Pancreas (tissue), 10 donors: ENCODE measurements at places on chromosomes 16 and 17. TPM values are rescaled to one million over a fixed set of nuclear protein-coding genes. Genes with fewer than 3 reads are reported as not detected.

The SSH2 gene
- 10.1 TPM for total RNA-seq

The KRTAP4-1 gene
- total RNA-seq: not detected

The HS3ST2 gene
- total RNA-seq: 0.34 TPM

The KRT23 gene
- 17.7 TPM for total RNA-seq

The TPSD1 gene
- not detected for total RNA-seq

The MYO15B gene
- total RNA-seq: 49.3 TPM

The KIF18B gene
- total RNA-seq: 0.05 TPM

The SLX4 gene
- total RNA-seq: 0.95 TPM

The ALOX15B gene
- total RNA-seq: 0.09 TPM

The KRTAP2-1 gene
- not detected for total RNA-seq

The CRYM gene
- not detected for total RNA-seq

The KCNJ2 gene
- total RNA-seq: 0.35 TPM

DNA sequence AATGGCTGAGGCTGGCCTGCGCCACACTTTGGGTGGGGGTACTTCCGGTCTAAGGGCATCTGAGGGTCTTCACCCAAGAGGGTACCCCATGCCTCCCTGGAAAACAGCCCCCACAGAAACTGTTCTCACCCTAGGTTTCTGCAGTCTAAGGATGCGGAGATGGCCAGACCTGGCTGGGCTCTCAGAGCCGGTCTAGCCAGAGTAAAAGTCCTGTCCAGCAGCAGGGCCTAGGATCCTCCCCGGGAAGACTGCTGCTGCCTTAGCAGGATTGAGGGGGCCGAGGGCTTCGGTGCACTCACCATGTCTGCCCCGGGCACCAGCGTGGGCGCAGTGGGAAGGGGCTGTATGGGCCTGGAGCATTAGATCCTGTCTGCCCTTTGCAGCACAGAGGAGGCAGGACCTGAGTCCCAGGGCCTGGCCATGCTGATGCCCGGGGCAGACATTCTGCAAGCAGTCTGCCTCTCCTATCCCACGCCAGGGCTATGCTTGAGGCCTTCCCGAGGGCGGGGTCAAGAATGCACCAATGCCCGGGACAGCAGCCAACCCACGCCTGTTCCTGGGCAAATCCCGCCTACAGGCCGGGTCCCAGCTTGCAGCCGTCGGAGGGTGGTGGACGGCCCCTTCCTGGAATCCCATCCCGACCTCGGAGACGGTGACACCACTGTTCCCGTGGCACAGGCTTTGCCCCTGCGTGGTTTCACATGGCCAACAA, 54.7 kb downstream of the CBFA2T3 start:
- peak; percentile 76 for DNase-seq

- no peak for DNase-seq
These were observed 20.2 kb downstream of the VASN start for GRCh38 chr16:4391631-4392381.

DNA sequence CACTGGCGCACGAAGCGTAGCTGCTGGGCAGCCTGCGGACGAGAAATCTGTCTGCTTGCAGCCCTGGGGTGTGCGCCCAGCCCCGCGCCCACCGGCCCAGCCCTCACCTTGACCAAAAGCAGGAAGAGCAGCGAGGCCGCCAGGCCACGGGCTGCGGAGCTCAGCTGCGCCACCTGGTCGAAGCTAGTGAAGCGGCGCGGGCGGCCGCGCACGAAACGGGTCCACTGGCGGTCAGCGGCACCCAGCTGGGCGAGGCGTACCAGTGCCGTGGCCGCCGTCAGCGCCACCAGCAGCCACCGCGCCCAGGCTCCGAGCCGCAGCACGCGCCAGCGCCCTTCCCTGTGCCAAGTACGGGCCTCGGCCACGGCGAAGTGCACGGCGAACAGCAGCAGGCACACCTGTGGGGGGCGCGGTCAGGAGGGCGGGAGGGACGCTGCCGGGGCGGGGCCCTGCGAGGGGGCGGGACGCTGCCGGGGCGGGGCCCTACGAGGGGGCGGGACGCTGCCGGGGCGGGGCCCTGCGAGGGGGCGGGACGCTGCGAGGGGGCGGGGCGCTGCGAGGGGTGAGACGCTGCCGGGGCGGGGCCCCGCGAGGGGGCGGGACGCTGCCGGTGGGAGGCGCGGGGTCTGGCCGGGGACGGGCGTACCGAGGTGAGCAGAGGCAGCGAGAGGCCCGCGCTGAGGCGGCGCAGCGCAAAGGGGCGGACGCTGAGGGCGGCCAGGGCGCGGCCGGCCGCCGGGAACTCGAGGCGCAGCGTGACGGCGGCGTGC, 43.2 kb downstream of the TSC2 start:
- peak; percentile 88 for DNase-seq

DNA sequence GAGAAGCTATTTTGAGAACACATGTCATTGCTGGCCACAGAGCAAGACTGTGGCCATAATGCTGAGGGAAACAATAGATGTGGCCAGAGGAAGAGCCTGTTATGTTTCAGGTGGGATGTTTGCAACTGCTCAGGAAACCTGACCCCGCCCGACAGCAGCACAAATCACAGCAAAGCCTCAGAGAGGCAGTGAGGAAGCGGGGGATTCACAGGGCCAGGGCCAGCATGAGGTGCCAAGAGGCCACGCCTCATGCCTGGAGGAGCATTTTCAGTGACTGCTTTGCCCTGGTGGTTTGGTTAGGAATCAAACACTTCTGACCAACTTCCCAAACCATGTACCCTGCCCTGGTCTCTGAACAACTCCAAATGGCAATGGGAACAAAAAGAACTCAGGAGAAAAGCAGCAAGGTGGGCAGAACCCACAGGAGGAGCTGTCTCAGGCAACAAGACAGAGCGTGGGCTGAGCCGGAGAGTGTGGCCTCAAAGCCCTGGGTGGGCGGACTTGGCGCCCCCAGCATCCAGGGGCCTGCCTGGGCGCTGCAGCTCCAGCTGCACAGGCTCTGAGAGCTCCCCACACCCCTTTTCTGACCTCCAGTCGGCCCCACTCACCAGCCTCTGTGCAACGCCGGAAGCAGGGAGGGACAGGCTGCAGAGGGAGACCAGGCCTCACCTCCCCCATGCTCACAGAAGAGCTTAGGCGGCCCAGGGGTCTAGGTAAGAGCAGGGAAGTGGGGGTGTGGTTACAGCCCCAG, 20.6 kb downstream of the HIC1 start:
- no peak for DNase-seq

DNA sequence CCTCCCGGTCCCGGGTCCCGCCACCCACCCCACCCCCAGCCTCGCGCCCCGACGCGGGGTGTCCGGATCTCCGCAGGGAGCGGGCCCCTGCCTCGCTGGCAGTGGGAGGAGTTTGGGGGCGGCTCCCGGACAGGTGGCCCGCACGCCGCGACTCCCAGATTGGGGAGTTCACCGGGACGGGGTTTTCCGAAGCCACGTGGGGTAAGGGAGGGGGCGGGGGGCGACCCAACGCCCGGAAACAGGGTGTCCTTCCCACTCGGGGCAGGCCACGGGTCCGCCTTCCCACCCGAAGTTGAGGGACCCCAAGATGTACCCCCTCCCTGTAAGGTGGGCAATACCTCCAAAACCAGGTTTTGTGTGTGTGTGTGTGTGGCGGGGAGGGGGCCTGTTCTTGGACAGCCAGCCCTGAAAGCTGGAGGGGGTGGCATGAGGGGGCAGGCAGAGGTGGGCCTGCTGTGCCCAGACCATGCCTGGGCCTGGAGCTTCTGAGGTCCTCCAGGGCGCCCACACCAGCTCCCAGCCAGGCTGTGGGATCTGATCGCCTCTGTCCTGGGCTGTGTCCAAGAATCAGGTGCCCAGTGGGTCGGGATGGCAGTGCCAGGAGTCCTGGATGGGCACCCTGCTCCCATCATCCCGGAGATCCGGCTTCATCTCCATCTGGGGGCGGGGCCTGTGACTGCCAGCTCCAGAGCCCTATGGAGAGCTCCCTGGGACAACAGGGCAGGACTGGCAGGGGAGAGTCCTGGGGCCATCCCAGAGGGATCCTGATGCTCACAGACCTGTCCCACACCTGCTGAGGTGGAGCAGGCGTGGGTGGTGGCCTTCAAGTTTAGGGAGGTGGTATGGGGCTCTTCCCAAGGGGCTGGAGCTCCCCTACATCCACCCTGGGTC, 767 bp downstream of the SYNGR2 start:
- peak; percentile 80 for DNase-seq

- no peak for DNase-seq
These were observed 9.2 kb upstream of the SERPINF1 start for GRCh38 chr17:1752425-1753262.

DNA sequence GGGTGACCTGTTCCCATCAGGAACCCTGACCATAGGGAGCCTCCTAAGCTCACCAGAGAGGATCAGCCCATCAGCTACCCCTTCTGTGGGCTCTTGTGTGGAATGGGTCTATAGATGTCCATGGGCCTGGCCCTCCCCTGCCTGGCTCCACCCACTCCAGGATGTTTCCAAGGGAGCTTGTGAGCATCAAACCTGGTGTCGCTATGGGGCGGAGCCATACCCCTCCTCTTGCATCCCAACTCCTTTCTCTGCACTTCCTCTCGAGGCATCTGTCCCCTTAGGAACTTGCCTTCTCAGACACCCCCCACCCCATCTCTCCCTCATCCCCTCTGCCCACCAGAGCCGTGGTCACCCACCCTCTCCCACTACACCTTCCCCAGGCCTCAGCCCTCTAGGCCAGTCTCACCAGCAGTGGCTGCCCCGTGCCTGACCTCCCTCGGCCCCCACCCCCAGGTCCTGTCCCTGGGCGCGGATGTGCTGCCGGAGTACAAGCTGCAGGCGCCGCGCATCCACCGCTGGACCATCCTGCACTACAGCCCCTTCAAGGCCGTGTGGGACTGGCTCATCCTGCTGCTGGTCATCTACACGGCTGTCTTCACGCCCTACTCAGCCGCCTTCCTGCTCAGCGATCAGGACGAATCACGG, 10.4 kb downstream of the KCNH6 start:
- DNase-seq: no peak

DNA sequence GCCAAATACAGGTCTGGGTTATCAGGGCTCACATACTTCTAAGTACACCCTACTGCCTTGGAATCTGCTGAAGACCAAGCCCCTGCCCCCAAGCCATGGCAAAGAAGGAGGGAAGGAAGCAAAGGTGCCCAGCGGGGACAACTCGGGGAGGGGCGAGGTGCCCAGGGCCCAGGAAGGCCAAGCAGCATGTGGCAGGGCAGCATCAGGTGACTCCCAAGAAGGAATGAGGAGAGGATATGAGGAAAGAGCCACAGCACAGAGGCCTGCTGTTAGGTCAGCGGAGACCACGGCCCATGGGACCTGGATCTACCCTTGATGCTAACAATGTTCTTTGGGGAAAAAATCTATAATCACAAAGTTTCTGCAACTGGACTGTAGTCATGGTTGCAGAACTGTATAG, 142.6 kb upstream of the CRHR1 start:
- no peak for DNase-seq

- DNase-seq: no peak
These were observed 947 bp downstream of the DDX42 start for GRCh38 chr17:63774969-63775265.

GRCh38 chr16:63467513-63467912, 1431.3 kb upstream of the CDH8 start:
- no peak for DNase-seq

DNA sequence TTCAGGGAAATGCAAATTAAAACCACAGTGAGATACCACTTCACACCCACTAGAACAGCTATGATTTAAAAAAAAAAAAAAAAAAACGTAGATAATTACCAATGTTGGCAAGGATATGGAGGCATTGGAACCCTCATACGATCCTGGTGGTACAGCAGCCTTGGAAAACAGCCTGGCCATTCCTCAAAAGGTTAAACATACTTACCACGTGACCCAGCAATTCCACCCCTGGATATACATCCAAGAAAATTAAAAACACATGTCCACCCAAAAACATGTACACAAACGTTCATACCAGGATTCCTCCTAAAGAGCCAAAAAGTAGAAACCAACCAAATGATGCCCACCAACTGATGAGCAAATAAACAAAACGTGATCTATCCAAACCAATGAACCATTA, 68.1 kb downstream of the GAS7 start:
- no peak for DNase-seq

- DNase-seq: no peak
These were observed 27.2 kb downstream of the CACNG1 start for GRCh38 chr17:67071595-67071994.

- DNase-seq: no peak
These were observed 75.9 kb downstream of the PRKCA start for GRCh38 chr17:66378296-66378695.

GRCh38 chr17:2453325-2453724, 52.5 kb upstream of the MNT start:
- no peak for DNase-seq

GRCh38 chr17:4023220-4023619, 59.0 kb upstream of the ATP2A3 start:
- DNase-seq: no peak

DNA sequence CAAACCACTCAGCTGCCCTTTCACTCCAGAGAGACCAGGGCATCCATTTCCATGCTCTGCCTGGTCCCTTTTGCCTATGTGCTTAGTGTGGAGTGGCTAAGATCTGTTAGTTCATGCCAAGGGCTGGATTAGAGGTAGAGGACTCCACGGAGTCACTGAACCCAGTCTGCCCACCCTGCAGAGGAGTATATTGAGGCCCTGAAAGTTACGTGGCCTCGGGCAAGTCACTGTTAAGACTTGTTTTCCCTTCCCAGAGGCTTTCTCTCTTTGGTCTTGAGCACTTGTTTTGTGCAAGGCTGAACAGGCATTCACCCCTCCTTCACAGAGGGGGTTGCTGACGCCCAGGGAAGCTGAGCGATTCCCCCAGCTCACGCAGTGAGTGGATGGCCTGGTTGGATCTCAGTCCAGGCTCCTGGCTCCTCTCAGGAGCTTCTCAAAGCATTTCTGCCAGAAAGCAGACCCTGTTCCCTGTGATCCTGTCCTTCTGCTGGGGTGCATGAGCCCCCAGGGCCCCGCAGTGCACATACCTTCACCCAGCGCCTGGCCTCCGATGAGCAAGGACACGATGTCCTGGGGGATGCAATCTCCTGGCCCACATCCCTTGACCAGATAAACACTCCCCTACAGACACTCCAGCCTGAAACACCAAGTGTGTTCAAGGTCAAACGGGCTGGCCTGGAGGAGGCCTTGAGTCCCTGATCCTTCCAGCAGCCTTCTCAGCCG, 153.4 kb upstream of the GSE1 start:
- no peak for DNase-seq

GRCh38 chr16:58882292-58882691, 148.2 kb upstream of the GOT2 start:
- no peak for DNase-seq

DNA sequence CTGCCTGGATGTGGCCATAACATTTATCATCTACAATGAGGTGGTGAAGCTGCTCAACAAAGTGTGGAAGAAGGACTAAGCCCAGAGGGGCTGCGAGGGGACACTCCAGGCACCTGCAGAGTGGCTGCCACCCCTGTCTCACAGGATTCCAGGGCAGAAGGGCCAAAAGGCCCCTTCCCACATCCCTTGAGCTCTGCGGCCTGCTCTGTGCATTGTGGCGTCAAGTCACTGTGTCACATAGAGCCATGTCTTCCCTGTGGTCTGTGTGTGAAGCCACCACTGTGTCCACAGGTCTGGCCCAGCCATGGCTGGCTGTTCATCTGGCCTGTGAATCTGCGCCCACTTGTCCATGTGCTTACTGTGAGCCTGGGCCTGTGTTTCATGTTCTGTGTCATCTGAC, 1714.6 kb downstream of the TP53TG3F start:
- DNase-seq: no peak
